ENCODE measurements at places on chromosomes 13 and 19. TPM values are rescaled to one million over a fixed set of nuclear protein-coding genes. Genes with fewer than 3 reads are reported as not detected.

FFAR3 gene
- 1.4 TPM for total RNA-seq

CBY2 gene
- not detected for total RNA-seq

PTPRH gene
- total RNA-seq, result 2.1 TPM

POU2F2 gene
- total RNA-seq, result 2.5 TPM

SPINT2 gene
- total RNA-seq, result 20.7 TPM

GRCh38 chr19:42143341-42144234 is 11.3 kb upstream of the POU2F2 start:
- DNase-seq, result no peak

DNA sequence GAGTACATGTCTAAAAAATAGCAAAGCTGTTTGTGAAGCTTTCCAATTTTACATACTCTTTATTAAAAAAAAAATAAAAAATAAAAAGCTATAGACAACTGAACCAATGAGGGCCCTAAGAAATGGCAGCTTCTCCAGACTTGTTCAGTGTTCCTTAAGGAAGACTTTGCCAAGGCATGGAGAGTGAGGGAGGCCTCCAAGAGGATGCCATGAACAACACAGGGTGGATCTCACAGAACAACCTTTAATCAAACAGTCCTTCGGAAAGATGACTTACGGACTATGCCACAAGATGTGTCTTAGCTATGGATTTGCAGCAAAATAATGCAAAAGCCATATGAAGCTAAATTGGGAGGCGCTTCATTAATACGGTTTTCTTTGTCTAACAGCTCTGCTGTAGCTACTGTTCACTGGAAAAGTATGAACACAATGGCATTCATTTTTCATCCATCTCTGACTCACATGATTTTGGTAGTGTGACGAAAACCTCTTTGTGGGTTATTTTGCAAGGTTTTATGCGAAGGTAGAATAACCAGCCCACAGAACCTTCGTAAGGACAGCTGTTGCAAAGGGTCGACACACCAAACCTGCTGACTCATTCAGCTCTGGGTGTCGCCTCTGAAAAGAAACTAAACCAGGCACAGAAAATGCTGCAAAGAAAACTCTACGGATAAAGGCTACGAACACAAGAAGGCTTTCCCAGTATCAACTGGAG is 27.7 kb downstream of the EFNB2 start:
- no peak for DNase-seq

- no peak for DNase-seq
These were observed 46.3 kb downstream of the ZNF724 start for GRCh38 chr19:23203841-23204344.

All from sigmoid colon (tissue), 7 donors.